Mesothelial cell of epicardium (in vitro differentiated cells): ENCODE measurements at places on chromosomes 5 and 9.

- peak; percentile 90 for DNase-seq
Measured at GRCh38 chr9:121598167-121598964, 53.1 kb upstream of the DAB2IP start.

GRCh38 chr5:150780816-150781221 lies 2.3 kb downstream of the SMIM3 start:
- DNase-seq, result no peak

DNA sequence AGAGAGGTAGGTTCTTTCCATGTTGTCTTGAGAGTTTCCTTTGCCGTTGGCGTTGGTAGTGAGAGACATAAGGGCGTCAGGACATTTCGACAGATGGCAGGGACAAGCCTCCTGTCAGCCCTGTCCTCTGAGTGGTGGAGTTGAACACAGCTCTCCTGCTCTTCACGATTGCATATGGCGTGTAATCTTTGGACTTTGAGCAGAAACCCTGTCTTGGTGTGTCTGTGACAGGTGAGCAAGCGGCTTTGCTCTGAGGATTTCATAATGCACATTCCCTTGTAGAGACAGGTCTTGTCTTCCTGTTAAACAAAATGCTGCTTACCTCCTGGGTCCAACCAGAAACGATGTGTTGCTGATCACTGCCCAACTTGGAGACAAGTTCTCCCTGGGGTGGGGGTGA lies 146.5 kb downstream of the NXNL2 start:
- no peak for DNase-seq

- DNase-seq, result no peak
Measured at GRCh38 chr5:157026789-157027424, 32.0 kb downstream of the HAVCR1 start.

DNA sequence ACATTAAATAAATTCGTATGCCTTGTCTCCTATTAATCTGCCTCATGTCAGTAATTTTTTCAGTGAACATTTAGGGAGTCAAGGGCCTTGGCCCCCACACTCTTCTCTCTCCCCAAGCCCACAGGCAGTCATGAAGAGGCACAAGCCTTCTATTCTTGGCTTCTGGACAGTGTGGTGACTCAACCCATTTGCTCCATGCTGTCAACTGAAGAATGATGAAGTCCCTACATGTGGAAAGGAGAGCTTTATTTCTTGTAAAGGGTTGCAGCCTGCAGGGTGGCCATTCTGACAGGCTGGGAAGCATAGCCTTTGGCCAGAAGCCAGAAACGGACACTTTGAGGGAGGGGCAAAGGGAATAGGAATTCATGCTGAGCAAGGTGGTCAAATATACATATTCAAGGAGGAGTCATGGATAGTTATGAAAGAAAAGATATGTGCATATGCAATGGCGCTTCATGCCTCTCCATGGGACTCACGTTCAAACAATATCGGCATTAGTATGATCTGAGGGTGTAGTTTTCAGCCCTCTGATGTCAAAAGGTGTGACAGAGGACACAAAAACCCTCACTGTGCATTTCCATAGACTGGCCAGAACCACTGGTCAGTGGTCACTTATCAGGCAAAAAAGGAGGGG lies 31.3 kb downstream of the ANKRA2 start:
- DNase-seq, result no peak

- DNase-seq, result no peak
Measured at GRCh38 chr9:125106285-125106893, 36.9 kb downstream of the SCAI start.

- DNase-seq, result no peak
Measured at GRCh38 chr9:130283539-130284248, 18.1 kb downstream of the HMCN2 start.
